ENCODE measurements at places on chromosomes 16 and 17. TPM values are rescaled to one million over a fixed set of nuclear protein-coding genes. Genes with fewer than 3 reads are reported as not detected.

The CIBAR2 gene
- total RNA-seq, result not detected

The ZPBP2 gene
- not detected for total RNA-seq

The SSTR5 gene
- not detected for total RNA-seq

The CACNG3 gene
- total RNA-seq, result not detected

The FAM171A2 gene
- 3.2 TPM for total RNA-seq

The CACNG1 gene
- not detected for total RNA-seq

The DRC3 gene
- total RNA-seq, result 1.6 TPM

The ASPA gene
- total RNA-seq, result not detected

The CCL14 gene
- 0.80 TPM for total RNA-seq

The KRTAP4-9 gene
- total RNA-seq, result not detected

Measured in mammary microvascular endothelial cell (primary cell).